ENCODE measurements at places on chromosomes 12 and 14.

GRCh38 chr12:68953536-68953935 is 20.6 kb upstream of the CPM start:
- DNase-seq: no peak

GRCh38 chr14:88323523-88324199 is 592 bp upstream of the KCNK10 start:
- DNase-seq: no peak

GRCh38 chr14:50862036-50862570 is 9.8 kb upstream of the ABHD12B start:
- DNase-seq: no peak

DNA sequence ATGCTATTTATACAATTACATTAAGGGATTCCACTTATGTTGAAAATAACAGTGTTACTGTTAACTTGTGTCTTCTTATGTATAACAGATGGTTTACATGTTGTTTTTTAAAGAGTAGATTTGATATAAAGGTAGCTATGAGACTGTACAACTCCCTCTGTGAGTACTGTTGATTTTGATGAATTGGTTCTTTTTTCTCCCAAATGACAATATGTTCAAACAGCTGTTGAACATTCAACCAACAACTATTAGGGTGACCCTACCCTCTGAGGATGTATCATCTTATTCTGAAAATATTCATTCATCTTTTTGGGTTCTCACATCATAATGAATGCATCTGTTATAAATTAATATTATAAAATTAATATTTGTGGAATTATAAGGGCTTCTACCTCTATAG is 456.9 kb upstream of the MGAT4C start:
- DNase-seq: no peak

- no peak for DNase-seq
Measured at GRCh38 chr14:105324080-105324778, 9.7 kb downstream of the PACS2 start.

- no peak for DNase-seq
Measured at GRCh38 chr14:93749076-93749420, 39.2 kb downstream of the PRIMA1 start.

- DNase-seq: no peak
Measured at GRCh38 chr12:111102102-111102739, 181.8 kb upstream of the MYL2 start.

DNA sequence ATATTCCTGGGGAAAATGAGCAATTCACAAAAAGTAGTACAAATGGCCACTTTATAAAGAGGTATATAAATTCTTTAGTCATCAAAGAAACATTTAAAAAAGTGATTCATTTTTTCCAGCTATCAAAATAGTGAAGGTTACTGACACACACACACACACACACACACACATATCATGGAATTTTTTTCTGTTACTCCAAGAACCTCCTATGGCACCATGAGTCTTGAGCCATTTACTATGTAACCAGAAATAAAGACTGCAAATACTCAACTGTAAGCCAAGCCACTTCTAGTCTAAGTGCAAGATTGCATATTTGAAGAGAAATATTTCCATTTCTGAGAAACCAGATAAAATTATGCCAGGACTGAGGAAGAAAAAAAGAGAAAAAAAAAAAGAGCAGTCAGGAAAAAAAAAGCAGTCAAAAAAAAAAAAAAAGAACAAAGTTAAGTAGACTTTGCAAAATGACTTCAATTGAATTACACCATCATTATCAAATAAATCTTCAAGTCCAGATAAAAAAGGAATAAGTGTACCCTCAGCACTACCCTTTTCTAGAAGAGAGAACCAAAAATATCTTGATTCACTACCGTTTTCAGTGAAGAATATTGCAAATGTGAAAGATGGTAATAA is 275.7 kb downstream of the DAD1 start:
- no peak for DNase-seq

- DNase-seq: peak; percentile 22
Measured at GRCh38 chr12:116434155-116435011, 124.8 kb upstream of the MAP1LC3B2 start.

GRCh38 chr12:71041476-71041875 is 116.3 kb downstream of the TSPAN8 start:
- no peak for DNase-seq

- DNase-seq: no peak
Measured at GRCh38 chr12:104544836-104545235, 88.1 kb downstream of the CHST11 start.

DNA sequence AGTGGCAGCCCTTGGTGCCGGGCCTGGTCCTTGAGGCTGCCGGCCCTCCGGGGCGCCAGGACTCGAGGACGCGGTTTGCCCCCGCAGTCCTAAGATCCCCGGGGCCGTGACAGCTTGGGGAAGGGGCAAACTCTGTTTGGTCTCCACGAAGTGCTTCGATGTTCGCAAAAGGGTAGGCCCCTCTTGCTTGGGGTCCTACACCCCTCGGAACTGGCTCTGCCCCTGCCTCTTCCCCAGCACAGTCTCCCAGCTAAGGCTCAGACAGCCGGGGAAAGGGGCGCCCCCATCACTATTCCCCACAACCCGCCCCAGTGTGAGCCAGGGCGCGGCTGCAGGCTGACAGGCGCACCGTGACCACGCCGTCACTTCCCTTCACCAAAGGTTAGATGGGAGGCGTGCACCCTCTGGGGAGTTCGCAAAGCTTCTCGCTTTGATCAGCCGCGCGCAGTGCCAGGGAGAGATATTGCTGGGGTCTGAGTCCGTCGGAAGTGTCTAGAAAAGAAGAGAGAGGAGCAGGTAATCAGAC is 7.2 kb upstream of the OTX2 start:
- no peak for DNase-seq
